ENCODE measurements at places on chromosomes 6 and 20.
A peak's percentile ranks its signal among the peaks of the same experiment; 100 is the strongest.

GRCh38 chr6:34476921-34477320 lies 11.0 kb downstream of the PACSIN1 start:
- no peak for DNase-seq

DNA sequence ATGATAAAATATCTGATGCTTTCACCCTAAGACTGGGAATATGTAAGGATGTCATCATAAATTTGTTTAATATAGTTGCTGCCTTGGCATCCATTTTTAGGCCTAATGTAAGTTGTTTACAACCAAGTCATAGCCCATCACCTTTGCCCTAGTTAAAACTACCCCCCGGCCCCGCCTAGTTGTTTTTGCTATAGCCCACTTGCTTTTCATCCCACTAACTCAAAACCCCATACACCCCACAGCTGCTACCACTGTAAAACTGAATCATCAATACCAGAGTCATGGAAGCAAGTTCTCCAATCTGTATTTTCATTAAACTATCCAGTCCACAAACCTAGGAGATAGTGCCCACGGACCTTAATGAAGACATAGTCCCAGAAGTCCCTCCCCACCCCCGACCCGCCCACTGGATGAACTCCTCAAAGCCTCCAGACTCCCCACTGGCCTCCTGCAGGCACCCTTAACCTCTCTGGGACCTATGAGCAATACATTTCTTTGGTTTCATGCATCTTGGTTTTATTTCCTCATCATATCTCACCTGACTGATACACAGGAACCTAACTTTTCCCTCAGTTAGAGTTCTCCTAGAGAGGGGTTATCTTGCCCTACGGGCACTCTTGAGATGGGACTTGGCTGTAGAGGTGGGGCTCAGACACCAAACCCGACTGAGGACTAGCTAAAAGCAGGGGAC lies 12.5 kb upstream of the ZDHHC14 start:
- DNase-seq = no peak

- DNase-seq = peak; percentile 77
Observed at GRCh38 chr20:62668441-62669027, 26.2 kb downstream of the SLCO4A1 start.

DNA sequence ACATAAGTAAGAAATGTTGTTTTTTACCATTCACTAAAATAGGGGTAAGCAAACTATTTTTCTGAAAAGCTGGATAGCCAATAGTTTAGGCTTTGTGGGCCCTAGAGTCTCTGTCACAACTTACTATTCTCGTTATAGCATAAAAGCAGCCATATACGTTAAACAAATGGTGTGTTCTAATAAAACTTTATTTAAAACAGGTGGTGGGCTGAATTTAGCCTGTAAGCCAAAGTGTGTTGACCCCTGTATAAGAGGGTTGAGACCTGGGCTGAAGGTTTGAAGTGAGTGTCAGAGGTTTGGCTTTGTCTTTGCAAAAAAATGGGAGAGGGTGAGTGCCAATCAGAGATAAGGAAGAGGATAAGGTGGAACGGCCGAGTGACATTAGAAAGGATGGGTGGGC lies 197.2 kb downstream of the RNF144B start:
- DNase-seq = no peak

DNA sequence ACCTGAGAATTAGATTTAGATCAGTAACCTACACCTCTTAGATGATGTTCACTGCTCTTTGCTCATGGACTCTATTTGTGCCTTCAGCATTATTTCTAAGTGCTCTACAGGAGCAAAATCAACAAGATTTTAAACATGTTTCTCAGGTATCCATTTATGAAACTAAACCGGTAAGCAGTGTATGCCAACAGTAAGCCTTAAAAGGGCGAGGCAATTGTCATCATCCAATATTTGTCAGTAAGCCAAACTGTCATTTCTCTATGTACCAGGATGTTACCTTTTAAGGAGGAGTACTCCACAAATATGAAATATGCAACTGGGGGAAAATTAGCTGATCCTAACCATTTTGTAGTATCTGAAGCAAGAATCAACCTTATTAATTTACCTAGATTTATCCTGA lies 69.6 kb upstream of the ZNF184 start:
- DNase-seq = no peak

DNA sequence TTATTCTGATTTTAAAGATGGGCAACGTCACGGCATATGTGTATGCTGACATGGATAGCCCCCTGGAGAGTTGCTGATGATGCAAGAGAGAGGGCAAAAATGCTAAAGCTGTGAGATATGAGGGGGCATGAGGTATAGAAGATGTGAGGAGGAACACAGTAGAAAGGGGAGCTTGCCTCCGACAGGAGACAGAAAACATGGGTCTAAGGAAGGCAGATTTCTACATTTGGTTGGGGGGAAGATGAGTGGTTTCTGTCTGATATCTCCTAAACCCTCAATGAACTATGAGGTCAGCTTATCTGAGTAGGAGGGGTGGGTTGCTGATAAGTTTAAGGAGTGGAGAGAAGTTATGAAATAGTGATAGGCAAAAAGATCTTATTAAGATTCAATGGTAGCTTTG lies 6.0 kb downstream of the RNF24 start:
- no peak for DNase-seq

GRCh38 chr6:157187182-157188083 lies 135.9 kb downstream of the TMEM242 start:
- DNase-seq = peak; percentile 52

GRCh38 chr6:25007269-25007699 lies 71.5 kb upstream of the RIPOR2 start:
- DNase-seq = no peak

DNA sequence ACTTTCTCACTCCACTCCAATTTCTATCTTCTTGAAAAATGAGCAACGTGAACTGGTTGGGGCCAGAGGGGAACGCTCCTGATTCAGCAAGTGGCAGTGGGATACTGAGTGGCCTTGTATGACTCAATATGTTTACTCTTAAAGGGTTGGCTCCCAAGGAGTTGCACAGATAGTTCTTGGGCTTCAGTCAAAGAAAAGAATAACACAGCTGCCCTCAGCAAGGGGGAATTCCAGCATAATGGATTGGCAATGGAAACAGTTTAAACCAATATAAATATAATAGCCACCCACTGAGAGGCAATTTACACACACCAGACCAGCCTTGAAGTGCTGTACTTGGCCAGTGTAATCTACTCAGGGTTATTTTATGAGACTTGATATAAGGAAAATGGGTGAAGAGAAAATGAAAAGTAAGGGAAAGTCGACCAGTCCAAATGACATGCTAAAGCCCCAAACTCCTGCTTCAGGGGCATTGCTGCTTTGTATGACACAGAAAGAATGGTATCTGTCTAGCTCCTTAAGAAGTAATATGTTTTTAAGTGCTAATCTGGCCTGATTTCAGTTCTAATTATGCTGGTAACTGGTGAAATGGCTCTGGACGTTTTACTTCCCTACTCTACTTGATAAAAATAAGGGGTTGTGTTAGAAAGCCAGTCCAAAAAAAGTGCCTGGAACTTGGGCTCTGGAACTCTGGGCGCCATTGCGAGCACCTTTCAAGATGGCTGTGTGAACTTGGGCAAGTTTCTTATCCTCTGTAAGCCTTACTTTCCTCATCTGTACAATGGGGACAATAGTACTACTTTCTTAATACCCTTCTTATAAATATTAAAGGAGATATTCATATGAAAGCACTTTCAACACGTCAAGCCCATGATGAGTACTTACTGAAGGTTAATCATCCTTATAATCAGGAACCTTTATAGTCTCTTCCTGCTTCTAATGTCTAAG lies 712.9 kb upstream of the MAP3K7 start:
- DNase-seq = no peak

- DNase-seq = no peak
Observed at GRCh38 chr20:35011589-35012226, 56.0 kb downstream of the MYH7B start.

GRCh38 chr20:43379239-43379917 lies 78.3 kb upstream of the SRSF6 start:
- no peak for DNase-seq

DNA sequence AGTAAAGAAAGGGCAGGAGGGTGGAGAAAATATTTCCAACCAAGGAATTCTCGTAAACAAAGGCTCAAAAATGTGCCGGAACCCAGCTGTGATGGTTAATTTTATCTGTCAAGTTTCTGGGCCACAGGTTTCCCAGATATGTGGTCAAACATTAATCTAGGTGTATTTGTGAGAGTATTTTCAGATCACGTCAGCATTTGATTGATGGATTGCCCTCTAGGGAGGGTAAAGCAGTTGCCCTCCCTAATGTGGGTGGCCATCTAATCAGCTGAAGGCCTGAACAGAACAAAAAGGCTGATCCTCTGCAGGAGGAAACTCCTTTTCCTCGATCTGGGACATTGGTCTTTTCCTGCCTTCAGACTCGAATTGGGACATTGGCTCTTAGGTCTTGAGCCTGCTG lies 298.7 kb upstream of the TCF21 start:
- no peak for DNase-seq

GRCh38 chr20:16175322-16175961 lies 397.8 kb downstream of the KIF16B start:
- DNase-seq = no peak

DNA sequence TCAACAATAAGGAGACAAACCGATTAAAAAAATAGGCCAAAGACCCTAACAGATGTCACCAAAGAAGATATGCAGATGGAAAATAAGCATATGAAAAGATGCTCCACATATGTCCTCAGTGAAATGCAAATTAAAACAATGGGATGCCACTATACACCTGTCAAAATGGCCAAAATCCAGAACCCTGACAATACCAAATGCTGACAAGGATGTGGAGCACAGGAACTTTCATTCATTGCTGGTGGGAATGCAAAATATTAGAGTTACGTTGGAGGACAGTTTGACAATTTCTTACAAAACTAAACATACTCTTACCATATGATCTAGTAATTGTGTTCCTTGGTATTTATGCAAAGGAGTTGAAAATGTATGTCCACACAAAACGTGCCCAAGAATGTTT lies 1.8 kb upstream of the ZNF184 start:
- no peak for DNase-seq

DNA sequence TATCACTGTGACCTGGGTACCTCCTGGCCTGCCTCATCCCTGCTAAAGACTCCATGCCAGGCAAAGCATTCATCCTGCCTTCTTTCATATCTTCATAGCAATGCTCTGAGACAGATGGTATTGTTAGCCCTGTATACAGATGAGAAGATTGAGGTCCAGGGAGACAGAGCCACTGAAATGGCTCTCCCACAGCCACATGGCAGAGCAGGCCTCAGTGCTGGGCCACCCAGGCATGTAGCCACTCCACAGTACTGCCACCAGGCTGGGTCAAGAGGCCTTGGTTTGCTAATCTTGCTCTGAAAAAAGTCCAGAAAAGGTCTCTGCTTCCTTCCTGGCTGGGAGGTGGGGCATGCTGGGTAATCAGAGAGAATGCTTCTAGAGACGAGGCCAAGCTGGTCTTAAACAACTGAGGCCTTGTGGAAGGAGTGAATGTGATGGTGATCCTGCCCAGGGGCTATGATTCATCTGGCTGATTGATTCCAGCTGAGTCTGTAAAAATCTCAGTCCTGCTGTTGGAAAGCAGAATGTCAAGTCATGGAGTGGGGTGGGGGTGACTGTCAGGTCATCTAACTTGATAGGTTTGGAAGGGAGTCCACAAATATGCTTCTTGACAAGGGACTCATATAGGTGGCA lies 29.8 kb downstream of the HM13 start:
- no peak for DNase-seq

DNA sequence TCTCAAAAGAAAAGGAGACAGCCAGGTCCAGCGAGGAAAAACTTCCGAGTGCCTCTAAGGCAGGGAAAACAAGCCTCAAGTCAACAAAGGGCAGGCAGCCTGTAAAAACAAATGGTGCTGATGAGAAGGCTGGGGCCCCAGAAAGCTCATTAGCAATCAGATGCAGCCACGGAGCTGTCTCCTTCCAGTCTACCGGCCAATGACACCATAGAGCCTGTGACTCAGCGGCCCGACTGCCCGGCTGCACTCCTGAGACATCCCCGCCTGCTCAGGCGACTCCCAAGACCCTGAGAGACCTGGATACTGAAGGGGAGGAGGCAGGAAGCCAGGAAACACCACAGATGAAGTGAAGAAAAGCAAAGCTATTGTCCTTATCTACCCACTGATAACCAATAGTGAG lies 120.1 kb upstream of the HDDC2 start:
- peak; percentile 94 for DNase-seq

DNA sequence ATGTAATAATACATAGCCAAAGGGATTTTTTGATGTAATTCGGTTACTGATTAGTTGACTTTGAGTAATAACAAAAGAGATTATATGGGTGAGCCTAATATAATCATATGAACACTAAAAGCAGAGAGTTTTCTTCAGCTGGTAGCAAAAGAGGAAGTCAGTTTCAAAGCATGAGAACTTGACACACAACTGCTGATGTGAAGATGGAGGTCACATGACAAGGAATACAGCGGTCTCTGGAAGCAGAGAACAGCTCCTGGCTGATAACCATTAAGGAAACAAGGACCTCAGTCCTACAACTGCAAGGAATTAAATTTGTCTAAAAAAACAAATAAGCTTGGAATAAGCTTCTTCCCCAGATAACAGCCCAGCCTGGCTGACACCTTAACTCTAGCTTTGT lies 154.5 kb upstream of the PRND start:
- no peak for DNase-seq

- DNase-seq = no peak
Observed at GRCh38 chr20:37160683-37161082, 18.4 kb upstream of the RPN2 start.

GRCh38 chr6:6881438-6882225 lies 226.1 kb upstream of the RREB1 start:
- DNase-seq = no peak
